ENCODE measurements at places on chromosomes 2 and 18. TPM values are rescaled to one million over a fixed set of nuclear protein-coding genes. Genes with fewer than 3 reads are reported as not detected.

The CD28 gene
- total RNA-seq = 285 TPM

GRCh38 chr2:129247751-129248150, 731.7 kb upstream of the RAB6C start:
- H3K27ac ChIP-seq = no peak overlapping the region
- H3K27me3 ChIP-seq = no peaks in the 10 kb centered on the region
- H3K36me3 ChIP-seq = no peaks in the 10 kb centered on the region
- DNase-seq = no peak
- H3K4me3 ChIP-seq = no peak overlapping the region
- H3K4me1 ChIP-seq = no peaks in the 10 kb centered on the region

The CD8A gene
- total RNA-seq = 3.0 TPM

GRCh38 chr2:12236136-12236844, 480.4 kb upstream of the TRIB2 start:
- H3K27ac ChIP-seq = no peak overlapping the region
- DNase-seq = no peak
- no peaks in the 10 kb centered on the region for H3K4me1 ChIP-seq
- H3K36me3 ChIP-seq = no peaks in the 10 kb centered on the region
- no peak overlapping the region for H3K4me3 ChIP-seq
- no peaks in the 10 kb centered on the region for H3K27me3 ChIP-seq

GRCh38 chr2:51003345-51004192, 28.4 kb downstream of the NRXN1 start:
- H3K27me3 ChIP-seq = no peaks in the 10 kb centered on the region
- H3K4me3 ChIP-seq = no peak overlapping the region
- no peaks in the 10 kb centered on the region for H3K36me3 ChIP-seq

- H3K36me3 ChIP-seq = no peaks in the 10 kb centered on the region
- no peak overlapping the region for H3K4me3 ChIP-seq
- no peak overlapping the region for H3K27ac ChIP-seq
- no peaks in the 10 kb centered on the region for H3K27me3 ChIP-seq
- DNase-seq = no peak
Measured at GRCh38 chr2:192773044-192773443, 578.3 kb upstream of the TMEFF2 start.

The SERPINB13 gene
- total RNA-seq = not detected

DNA sequence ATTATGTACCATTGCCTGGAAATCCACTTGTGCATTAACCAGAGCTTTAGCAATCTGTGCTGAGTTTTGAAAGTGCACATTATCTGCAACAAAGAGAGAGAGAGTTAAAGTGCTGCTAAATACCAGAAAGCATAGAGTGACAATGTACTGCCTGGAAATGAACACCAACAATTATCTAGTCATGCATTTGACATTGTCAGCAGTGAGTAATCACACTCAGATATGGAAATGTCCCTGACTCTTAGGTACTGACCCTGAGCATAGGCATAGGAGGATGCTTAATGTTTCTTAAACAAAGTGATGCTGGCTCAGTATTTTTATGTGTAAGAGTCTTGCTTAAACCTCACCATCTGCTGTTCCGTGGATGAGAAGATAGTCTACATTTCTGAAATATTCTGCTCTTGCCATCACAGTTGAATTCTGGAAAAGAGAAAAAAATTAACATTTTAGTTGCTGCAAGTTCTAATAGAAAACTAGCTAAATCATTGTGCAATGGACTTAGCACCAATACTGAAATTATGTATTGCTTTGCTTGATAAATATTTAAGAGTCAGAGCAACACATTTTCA, 20.8 kb upstream of the GCG start:
- peaks cover 21% of the 10 kb centered on the region for H3K27me3 ChIP-seq
- no peak overlapping the region for H3K27ac ChIP-seq
- H3K4me1 ChIP-seq = peaks cover 5% of the 10 kb centered on the region
- no peak for DNase-seq

Data from activated CD4-positive, alpha-beta memory T cell treated with anti-CD3 and anti-CD28 coated beads for 36 hours (primary cell).